ENCODE measurements at places on chromosomes 13 and 19.
A peak's percentile ranks its signal among the peaks of the same experiment; 100 is the strongest.

GRCh38 chr19:30253581-30253996, 118.6 kb upstream of the ZNF536 start:
- no peak for DNase-seq

GRCh38 chr13:94343243-94343585, 136.3 kb downstream of the DCT start:
- no peak for DNase-seq

- DNase-seq = no peak
Measured at GRCh38 chr13:26571518-26571917, 14.0 kb downstream of the WASF3 start.

- DNase-seq = no peak
Measured at GRCh38 chr19:2600914-2601870, 101.3 kb downstream of the GNG7 start.

DNA sequence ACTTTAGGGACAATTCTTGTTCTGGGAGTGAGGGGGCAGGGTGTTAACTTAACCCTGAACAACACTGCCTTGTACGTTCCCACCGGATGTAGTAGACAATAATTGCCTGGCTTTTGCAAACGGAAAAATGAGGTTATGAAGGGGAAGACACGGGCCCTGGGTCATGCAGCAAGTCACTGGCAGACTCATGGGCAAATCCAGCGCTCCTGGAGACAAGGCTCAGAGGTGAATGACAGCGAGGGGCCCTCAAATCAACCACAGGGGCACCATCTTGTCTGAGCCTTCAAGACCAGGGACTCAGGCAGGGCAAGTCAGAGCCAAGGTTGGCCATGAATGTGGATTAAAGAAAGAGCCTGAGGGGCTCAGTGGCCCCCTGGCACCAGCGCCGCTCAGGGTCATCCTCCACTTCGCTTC, 2.8 kb downstream of the RASA3 start:
- no peak for DNase-seq

- no peak for DNase-seq
Measured at GRCh38 chr13:102327119-102327617, 74.7 kb downstream of the FGF14 start.

DNA sequence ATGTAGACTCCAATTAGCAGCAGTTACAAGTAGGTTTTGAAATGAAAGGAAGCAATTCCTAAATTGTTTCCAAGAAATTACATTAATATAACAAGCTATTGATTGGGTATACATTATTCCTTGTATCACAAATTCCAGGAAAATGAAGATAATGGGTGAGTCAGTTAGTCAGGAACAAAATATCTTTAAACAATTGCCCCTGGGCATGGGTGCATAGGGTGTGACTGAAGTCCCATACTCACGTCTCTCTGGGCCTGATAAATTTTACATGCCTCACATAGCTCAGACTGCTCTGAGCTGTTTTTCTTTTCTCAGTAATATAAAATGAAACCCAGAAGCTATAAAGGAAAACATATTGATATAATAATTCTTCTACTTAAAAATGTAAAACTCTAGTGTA, 87.8 kb downstream of the FNDC3A start:
- DNase-seq = no peak

DNA sequence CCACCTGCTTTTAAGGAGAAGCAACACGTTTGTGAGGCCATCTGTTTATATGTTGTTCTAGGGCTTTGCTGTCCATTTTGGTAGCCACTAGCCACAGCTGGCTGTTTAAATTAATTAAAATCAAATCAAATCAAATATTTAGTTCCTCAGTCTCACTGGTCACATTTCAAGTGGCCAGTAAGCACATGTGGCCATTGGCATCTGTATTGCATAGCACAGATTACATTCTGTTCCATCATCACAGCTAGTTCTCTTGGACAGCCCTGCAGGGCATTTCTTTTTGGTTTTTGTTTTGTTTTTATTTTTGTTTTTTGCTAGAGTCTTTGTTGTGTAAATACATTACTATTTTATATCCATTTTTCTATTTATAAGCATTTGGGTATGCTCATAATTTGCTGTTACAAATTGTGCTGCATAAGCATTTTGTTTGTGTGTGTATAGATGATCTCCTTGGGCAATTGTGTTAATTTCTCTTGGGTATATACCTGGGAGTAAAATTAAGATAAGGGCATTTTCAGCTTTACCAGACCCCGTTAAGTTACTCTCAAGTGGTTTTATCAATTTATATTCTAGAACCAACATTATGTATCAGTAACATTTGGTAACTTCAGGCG, 31.3 kb downstream of the SAE1 start:
- DNase-seq = no peak

- DNase-seq = no peak
Measured at GRCh38 chr13:43470610-43471009, 316.2 kb downstream of the ENOX1 start.

GRCh38 chr13:100954430-100955305, 280.1 kb upstream of the TMTC4 start:
- DNase-seq = no peak

GRCh38 chr19:11506101-11506555, 489 bp upstream of the ZNF653 start:
- DNase-seq = peak; percentile 6

- no peak for DNase-seq
Measured at GRCh38 chr19:9857920-9858746, 23.0 kb downstream of the PIN1 start.

- DNase-seq = no peak
Measured at GRCh38 chr13:106649495-106649894, 81.6 kb upstream of the ARGLU1 start.

DNA sequence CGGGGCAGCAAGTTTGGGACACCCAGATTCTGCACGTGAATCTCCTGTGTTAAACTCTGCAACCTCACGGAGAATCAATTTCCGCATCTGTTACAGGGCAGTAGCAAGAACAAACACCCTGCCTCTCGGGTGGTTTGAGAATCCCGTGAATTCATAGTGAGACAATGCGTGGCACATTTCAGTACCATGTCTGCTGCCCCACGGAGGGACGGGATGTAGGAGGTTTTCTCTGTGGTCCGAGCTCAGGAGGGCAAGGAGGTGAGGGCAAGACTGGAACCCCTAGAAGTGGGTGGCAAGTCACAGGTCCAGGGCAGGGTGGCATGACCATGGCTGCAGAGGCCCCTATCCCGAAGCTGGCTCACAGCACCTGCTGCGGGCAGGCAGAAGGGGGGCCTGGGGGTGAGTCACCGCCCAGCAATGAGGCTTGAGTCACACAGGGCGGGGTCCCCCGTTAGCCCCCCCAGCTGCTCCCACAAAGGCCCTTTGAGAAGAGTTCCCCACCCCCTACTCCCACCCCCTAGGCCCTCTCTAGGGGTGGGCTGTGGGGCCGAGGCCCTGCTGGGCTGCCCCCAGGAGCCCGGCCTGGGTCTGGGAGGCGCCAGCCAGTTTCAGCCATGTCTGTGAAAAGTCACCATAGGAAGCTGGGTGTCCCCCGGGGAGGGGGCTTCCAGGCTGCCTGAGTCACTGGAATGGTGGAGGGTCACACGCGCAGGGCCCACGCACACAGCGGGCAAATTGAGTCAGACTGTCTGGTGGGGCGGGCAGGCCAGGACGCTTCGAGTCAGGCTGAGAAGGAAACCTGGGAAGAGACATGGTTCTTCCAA, 25.8 kb upstream of the NANOS3 start:
- peak; percentile 72 for DNase-seq

- no peak for DNase-seq
Measured at GRCh38 chr19:3504735-3505134, 1.4 kb upstream of the FZR1 start.

GRCh38 chr13:105984236-105984635, 551.2 kb downstream of the EFNB2 start:
- no peak for DNase-seq

- no peak for DNase-seq
Measured at GRCh38 chr13:70051531-70051930, 56.1 kb upstream of the ATXN8OS start.

- peak; percentile 51 for DNase-seq
Measured at GRCh38 chr13:45398877-45399276, 19.3 kb downstream of the SLC25A30 start.

GRCh38 chr19:56972291-56972841, 131.8 kb upstream of the PEG3 start:
- DNase-seq = no peak

- no peak for DNase-seq
Measured at GRCh38 chr19:52670046-52670445, 31.9 kb upstream of the ZNF83 start.

DNA sequence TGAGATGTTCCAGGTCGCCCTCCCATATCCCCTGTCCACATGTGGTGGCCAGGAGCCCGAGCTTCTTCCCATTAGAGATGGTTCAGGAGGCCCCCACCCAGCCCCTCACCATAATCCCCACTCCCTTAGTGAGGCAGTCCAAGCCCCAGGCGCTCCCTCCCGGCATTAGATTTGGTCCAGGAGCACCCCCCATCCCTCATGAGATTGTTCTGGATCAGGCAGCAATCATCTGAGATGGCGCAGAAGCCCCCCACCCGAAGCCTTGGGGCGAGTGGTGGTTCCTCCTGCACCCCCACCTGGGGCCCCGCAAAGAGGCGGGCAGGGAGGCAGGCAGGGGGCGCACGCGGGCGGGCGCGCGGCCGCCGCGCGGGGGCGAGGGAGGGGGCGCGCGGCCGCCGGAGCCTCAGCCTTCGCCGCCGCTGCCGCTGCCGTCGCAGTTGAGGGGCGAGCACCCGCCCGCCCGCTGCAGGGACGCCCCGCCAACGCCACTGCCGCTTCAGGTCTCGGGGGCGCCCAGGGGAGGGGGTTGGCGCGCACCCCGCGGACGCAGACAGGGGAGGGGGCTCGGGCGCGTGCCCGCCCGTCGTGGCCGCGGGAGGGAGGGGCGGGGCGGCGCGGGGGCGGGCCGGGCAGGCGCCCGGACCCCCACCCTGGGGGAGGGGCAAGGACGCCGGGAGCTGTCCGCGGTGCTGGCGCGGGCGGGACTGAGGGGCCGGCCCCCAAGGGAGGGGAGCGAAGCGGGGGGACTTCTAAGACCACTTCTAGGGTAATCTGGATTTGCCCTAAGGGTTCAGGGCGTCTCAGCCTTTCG, 46.4 kb upstream of the SHKBP1 start:
- DNase-seq = no peak

- no peak for DNase-seq
Measured at GRCh38 chr13:23991119-23991518, 93.8 kb upstream of the C1QTNF9B start.

DNA sequence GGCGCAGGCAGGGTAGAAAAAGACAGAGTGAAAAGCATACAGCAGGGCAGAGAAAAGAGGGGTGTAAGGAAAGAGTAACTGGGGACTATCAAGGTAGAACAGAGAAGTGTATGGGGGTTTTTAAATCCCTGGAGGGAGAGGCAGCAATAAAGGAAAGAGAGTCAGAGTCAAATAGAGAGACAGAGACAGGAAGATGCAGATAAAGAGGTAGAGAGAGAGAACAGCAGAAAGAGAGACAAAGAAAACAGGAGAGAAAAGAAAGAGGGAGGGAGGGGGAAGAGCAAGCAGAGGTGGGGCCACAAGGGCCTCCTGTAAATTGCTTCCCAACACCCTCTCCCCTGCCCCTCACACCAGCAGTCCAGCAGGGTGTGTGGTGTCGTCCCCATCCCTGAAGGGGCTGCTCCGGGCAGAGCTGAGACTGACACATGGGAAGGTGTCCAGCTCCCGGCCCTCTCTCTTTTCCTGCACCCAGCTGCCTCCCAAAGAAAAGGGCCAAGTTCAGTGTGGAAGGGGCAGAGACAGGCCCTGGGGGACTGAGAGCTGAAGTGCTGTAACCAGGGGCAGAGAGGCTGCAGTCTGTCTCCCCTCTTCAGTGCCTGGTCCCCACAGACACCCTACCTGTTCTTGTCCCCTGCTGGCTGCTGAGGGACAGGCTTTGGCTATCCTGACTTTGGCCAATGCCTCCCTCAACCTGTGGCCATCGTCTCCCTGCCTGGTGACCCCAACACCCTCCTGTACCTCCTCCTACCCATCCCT, 17.4 kb upstream of the POU2F2 start:
- no peak for DNase-seq

- no peak for DNase-seq
Measured at GRCh38 chr19:28889941-28890670, 322.8 kb downstream of the UQCRFS1 start.

GRCh38 chr19:38617283-38617763, 430 bp downstream of the MAP4K1 start:
- DNase-seq = no peak

GRCh38 chr19:47781590-47782262, 3.2 kb downstream of the SELENOW start:
- no peak for DNase-seq
